ENCODE measurements at places on chromosomes 11 and 22. TPM values are rescaled to one million over a fixed set of nuclear protein-coding genes. Genes with fewer than 3 reads are reported as not detected.

The NRGN gene
- 1.5 TPM for total RNA-seq

The CHRM1 gene
- not detected for total RNA-seq

The SPCS2 gene
- 48.4 TPM for total RNA-seq

The A4GALT gene
- 1.8 TPM for total RNA-seq

The B4GAT1 gene
- 40.7 TPM for total RNA-seq

The GLYAT gene
- not detected for total RNA-seq

The OR52I1 gene
- not detected for total RNA-seq

The SLC6A5 gene
- total RNA-seq, result not detected

The UQCR10 gene
- total RNA-seq, result 61.1 TPM

The GRAMD1B gene
- total RNA-seq, result 5.5 TPM

The CDC42BPG gene
- 0.11 TPM for total RNA-seq

The OR10A2 gene
- not detected for total RNA-seq

The HBG2 gene
- not detected for total RNA-seq

The SAA2 gene
- total RNA-seq, result not detected

The KCNK7 gene
- total RNA-seq, result not detected

The GRM5 gene
- total RNA-seq, result 0.11 TPM

The CELSR1 gene
- total RNA-seq, result 5.4 TPM

The MYOD1 gene
- total RNA-seq, result 0.12 TPM

The TRIM49 gene
- not detected for total RNA-seq

The C11orf91 gene
- total RNA-seq, result not detected

The SCUBE1 gene
- not detected for total RNA-seq

The OR6A2 gene
- 0.37 TPM for total RNA-seq

The C22orf42 gene
- not detected for total RNA-seq

The TBCEL gene
- total RNA-seq, result 24.9 TPM

The P2RX6 gene
- total RNA-seq, result 0.44 TPM

The CLP1 gene
- total RNA-seq, result 21.9 TPM

The BIK gene
- total RNA-seq, result not detected

The HBG1 gene
- not detected for total RNA-seq

The FXYD6 gene
- total RNA-seq, result 0.37 TPM

The SCGB1A1 gene
- total RNA-seq, result not detected

The IFITM10 gene
- 0.89 TPM for total RNA-seq

The COPB1 gene
- 348 TPM for total RNA-seq

The HTR3B gene
- total RNA-seq, result not detected

The CCT8L2 gene
- total RNA-seq, result not detected

The ABCC8 gene
- not detected for total RNA-seq

The SMIM35 gene
- total RNA-seq, result not detected

The FOXRED2 gene
- 8.5 TPM for total RNA-seq

The APOBEC3F gene
- 9.2 TPM for total RNA-seq

The SMTNL1 gene
- total RNA-seq, result not detected

The SAA1 gene
- total RNA-seq, result 0.33 TPM

The OR51E2 gene
- total RNA-seq, result 0.11 TPM

The OR8G5 gene
- not detected for total RNA-seq

The TMEM25 gene
- 13.0 TPM for total RNA-seq

The SGSM1 gene
- total RNA-seq, result under 0.01 TPM
